ENCODE measurements at places on chromosomes 2 and 18.

DNA sequence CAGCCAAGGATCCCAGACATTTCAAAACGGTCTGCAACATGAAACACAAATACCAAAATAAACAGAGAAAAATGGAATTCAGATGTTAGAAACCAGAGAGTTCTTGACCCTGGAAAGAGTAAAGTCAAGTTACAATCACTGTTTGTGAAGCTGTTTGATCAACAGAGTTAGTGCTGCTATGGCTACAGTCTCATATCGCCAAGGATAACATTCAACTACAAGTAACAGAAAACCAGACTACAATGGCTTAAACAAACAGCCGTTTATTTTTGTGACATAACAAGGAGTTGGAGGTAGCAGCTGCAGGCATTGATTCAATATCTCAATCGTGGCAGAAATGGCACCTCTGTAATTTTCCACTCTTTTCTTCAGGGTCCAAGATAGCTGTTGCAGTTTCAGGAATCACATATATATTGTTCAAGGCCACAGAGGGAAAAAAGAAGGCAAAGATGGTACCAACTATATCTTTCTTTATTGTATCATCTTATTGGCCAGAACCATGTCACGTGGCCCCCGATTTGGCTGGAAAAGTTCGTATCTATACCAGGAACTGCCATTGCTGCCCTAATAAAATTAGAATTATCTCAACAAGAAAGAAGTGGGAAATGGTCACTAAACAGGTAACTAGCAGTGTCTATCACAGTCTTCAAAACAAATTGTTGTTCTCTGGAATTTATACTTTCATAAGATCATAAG is 17.7 kb upstream of the HNRNPLL start:
- no peak for DNase-seq

DNA sequence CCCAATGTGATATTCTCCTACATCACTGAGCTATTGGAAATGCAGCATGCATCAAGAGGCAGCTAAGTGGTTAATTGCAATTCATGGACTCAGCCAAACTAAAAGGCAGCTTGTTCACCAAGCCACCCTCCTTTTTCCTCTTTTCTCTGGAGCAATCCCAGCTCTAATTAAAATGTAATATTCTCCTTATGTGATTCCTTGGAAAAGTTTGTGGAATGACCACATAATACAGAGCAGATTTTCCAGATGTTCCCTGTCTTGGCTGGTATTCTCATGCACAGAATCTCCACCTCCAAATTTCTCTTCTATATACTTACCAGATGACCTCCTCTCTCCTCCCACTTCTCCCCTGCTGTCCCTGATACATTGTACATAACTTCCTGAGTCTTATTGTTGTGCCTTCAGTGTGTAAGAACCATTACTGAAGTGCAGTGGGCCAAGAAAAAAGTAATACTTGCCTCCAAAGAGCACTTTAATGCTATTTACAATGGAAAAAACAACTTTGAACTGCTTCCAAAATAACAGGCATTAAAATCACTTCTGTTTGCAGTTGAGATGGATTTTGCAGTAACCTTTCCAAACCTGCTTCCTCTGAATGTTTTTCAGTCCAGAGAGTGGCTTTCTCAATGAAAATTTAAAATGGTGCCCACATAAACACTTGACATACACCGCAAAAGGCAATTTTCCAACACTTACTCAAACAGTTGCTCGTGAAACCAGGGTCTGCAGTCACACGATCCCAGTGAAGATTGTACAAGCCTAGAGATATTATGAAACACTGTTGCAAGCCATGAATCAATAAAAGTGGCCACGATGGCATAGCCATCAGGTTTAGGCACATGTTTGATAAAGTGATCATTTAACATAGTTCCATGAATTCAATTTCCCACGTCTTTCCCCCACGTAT is 258.0 kb downstream of the MTX2 start:
- no peak for DNase-seq

GRCh38 chr2:231932985-231933915 is 7.1 kb upstream of the NPPC start:
- DNase-seq, result no peak

DNA sequence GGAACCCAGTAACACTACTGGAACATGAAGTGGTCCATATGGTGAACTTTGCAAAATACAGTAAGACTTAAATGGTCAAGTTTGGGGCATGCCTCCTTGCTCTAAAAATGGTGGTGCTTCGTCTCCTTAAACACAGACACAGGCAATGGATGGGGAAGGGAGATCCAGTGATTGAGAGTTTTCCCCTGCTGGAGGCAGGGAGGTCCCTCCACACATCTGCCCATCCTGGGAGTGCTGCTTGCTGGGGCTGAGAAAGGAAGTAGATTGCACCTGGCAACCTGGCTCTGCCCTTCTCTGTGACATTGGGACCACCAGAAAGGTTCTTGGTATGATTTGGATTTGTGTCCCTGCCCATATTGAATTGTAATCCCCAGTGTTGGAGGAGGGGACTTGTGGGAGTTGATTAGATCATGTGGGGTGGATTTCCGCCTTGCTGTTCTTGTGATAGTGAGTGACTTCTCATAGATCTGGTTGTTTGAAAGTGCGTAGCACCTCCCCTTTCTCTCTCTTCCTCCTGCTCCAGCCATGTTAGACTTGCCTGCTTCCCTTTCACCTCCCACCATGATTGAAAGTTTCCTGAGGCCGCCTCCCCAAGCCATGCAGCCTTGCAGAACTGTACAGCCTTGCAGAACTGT is 35.4 kb upstream of the SKOR2 start:
- DNase-seq, result no peak

DNA sequence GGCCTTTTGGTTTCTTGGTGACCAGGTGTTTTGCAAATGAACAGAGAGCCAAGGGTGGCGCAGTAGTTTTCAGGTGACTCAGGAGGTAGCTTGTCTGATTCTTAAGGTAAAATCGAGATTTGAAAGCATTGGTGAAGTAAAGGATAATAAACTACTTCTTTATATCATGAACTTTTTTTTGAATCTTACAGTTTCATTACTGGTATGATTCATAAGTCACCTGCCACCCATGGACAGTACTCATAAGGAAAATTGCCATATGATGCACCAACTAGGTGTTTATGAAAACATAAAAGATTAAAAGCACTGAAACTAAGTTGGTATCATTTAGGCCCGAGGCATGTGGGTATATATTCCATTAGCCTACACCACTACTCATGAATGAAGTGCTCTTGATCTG is 84.1 kb upstream of the MGAT5 start:
- DNase-seq, result no peak

- no peak for DNase-seq
Measured at GRCh38 chr2:217465100-217465499, 537.7 kb downstream of the TNS1 start.

DNA sequence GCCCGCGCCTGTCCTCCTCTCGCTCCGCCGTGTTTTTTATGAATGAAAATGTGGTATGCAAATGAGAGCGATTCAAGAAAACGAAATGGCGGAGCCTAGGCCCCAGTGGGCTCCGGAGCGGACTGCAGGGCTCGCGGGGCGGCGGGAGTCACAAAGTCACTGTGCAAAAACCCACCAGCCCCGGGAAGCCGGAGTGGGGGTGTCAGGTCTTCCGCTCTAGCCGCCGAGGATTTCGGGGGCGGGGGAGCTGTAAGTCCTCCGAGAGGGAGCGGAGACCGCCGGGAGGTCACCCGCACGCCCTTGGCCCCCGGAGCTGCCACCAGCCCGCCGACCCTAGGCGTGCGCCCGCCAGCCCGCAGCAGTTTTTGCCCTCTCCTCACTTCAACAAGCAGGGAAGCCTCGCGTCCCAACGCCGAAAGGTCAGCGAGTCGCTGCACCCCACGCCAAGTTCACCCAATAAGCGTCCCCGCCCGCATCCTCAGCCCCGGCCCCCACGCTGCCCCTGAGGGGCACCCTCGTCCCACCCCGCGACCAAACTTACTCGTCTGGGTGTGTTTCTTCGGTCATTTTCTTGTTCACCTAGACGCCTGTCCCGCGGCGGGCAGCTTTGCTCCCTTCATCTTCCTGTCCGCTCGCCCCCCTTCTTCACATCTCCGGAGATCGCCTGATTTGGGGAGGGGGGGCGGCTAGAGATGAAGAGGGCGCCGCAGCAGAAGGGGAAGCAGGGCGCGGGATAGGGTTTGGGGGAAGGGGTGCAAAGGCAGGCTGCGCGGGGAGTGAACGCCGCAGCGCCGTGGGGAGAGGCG is 775 bp downstream of the SPRED2 start:
- peak; percentile 52 for DNase-seq

DNA sequence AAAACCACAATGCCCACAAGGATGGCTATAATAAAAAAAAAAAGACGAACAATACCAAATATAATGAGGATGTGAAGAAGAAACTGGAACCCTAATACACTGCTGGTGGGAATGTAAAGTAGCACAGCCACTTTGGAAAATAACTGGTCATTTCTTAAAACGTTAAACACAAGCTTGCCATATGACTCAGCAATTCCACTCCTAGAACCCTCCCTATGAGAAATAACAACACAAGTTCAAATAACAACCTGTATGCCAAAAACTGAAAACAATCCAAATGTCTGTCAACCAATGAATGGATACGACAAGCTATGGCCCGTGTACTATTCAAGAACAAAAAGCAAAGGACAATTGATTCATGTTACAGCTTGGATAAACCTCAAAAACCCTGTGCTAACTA is 7.0 kb upstream of the ALPK2 start:
- DNase-seq, result no peak

GRCh38 chr2:199535445-199536177 is 77.9 kb upstream of the SATB2 start:
- no peak for DNase-seq

DNA sequence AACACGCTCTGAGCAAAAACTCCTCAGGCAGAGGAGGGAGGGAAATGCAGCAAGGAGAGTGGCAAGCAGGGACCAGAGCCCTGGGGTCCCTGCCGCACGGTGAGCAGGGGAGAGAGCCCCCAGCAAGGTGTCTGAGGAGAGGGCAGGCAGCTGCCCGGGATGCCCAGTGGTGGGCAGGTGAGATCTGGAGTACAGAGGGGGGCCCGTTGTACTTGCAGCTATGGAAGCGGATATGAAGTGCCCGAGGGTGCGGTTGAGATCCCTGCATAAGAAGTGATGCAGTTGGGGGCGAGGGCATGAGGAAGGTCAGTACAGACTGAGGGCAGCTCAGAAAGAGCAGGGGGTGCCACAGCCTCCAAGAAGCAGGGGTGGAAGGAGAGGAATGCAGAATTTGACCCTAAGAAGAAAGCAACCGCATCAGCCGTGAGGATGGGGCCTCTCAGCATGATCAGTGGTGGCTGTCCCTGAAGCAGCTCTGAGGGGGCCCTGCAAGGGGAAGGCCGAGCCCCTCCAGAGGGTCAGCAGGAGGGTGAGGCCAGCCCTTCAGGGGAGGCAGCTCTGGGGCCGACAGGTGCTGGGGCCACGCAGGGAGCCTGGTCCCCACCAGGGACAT is 29.4 kb downstream of the MTERF4 start:
- DNase-seq, result no peak

DNA sequence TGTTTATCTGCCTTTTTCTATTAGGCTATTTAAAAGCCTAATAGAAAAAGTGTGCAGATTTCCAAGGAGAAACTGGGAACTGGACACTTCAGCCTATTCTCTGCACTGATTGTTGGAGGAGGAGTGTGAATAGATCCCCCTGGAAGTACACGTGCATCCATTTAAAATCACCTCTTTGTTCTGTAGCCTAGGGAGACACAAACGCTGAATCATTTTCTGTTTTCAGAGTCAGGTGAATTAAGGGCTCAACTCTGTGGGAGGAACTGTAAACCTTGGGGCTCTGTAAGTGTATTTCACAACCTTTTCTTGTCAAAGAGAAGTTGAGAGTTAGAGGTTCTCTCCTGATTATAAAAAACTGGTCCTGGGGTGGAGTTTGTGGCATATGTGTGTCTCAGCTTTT is 159.7 kb downstream of the SPAG16 start:
- no peak for DNase-seq

- no peak for DNase-seq
Measured at GRCh38 chr2:11305338-11305737, 39.1 kb downstream of the ROCK2 start.

- peak; percentile 29 for DNase-seq
Measured at GRCh38 chr2:144659731-144660275, 139.9 kb upstream of the ZEB2 start.

DNA sequence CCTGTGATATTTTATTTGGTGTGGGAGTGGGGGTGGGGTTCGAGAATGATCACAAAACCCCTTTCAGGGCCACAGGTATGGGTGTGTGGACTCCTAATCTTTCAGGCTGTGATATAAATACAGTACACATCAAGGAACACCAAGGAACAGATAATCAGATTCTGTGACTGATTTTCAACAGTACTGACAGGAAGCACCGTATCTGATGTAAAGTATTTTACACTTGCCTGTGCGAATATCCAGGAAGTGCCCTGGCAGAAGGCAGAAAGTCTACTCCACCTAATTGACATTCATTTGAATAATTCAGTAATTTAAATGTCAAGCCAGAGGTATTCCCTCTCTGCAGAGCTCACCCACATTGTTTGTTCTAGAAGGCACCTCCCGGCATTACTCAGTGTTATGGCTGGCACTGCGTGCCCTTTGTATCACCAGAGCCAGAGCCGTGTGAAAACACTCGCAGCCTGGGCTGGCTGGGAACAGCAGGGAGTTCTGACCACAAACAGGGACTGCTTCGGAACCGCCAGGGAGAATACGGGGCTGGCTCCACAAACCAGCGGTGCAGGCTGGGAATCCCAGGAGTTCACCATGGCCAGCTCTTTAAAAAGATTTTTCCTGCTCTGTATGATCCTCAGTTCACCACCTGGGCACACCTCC is 91.8 kb downstream of the ACVR1 start:
- DNase-seq, result peak; percentile 19

DNA sequence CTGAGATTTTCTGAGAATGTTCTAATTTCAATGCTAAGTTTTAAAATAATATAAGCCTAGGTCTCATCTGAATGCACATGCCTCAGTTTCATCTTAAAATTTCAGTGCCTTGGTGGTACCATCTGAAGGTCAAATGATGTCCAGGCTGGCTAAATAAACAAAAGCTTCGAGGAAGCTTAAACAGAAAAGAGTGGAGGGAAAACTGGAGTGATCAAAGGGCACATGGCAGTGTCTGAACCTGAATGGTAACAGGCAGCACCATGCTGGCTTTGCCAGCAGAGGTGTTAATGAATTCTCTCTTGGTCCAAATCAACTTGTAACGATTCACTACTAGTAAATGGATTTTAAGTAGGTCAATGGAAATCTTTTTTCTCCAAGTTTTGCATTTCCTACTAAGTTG is 158.4 kb upstream of the MEX3C start:
- no peak for DNase-seq

GRCh38 chr18:33424266-33424946 is 16.1 kb downstream of the CCDC178 start:
- DNase-seq, result no peak

DNA sequence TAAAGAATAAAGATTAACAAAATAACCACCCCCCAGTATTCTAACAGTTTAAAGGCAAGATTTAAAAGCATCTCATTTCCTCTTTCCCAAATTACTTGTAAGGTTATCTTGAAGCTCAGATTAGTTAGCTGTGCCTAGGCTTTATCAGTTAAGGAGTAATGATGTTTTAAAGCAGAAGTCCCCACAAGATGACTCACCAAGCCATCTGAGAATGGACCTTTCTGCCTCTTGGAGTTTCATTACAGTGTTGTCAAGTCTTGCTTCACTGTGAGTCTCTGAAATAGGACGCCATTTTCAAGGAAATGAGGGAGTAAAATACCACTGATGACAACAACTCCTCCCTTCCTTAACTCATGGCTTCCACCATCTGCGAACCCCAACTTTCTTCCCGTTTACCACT is 35.9 kb downstream of the ZNF385B start:
- DNase-seq, result no peak

All from activated T-cell treated with anti-CD3 and anti-CD28 coated beads, Interleukin-2, amount 50 U/mL, for 1 hour (primary cell).